ENCODE measurements at places on chromosomes 16 and 17. TPM values are rescaled to one million over a fixed set of nuclear protein-coding genes. Genes with fewer than 3 reads are reported as not detected.

DNA sequence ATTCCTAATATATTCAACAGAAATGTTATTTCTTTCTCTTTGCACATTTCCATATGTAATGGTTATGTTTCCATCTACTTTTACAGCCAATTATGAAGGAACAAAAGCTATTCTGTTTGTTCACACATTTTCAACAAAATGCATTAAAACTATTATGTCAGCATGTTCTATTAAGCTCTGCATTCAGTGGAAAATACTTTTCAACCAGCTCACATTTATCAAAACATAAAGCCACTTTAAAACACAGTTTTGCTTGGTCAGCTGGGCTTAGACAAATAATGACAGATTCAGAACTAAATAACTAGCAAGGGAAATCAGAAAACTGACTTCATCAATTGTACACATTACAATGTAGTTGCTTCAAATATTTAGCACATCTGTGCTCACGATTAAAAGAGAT is 6.9 kb downstream of the SALL1 start:
- DNase-seq: no peak

Gene SYNGR3
- 1.8 TPM for total RNA-seq

Gene TBC1D3H
- not detected for total RNA-seq

Gene IRX6
- not detected for total RNA-seq

Gene TPSD1
- total RNA-seq: not detected

Gene RRAD
- total RNA-seq: 0.39 TPM

Gene C17orf50
- not detected for total RNA-seq

Gene TMEM220
- total RNA-seq: 1.4 TPM
